GM12891 (cell line): ENCODE measurements at places on chromosomes 3 and 15.
A peak's percentile ranks its signal among the peaks of the same experiment; 100 is the strongest.

DNA sequence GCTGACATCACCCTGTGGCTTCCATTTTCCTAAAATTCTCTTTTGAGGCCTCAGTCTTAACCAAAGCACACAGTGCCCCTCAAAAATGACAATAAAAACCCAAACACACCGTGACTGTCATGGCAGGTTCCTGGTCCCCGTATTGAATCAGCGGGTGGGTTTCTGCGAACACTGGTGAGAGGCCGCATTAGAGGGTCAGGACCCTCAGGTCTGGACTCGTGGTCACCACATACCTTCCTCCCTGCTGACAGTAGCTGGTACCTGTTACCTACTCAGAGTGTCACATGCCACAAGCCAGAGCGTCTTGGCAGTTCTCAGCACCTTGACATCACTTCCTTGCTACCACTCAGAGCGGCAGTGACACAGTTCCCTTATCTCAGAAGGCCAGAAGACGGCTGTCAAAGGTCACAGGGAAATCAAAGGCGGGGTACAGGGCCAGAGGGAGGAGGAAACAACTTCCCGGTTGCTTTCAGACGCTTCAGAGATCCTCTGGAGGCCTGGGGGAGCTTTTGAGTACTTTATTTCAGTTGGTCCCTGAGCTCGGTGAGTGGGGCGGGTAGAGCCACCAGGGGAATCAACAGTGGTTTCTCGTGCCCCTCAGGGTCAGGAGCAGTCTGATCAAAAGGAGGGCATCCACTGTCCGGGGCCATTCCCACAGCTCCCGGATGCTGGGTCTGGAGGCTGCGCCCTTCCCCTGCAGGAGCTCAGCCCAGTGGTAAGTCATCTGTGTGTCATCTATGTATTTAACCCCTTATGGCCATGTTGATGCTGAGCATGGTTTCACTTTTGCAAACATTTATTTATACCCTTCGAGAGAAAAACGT, at the start of the genes CCR5AS and CCRL2:
CCR5AS (minus strand) TSS at position 279 of the 824 bp plus-strand sequence.
CCRL2 (plus strand) TSS at position 472 of the 824 bp plus-strand sequence. CDS start 821 bp downstream, outside the sequence.
- peak; percentile 49 for DNase-seq

GRCh38 chr3:123584284-123584987, 417 bp downstream of the HACD2 start:
- no peak for DNase-seq

DNA sequence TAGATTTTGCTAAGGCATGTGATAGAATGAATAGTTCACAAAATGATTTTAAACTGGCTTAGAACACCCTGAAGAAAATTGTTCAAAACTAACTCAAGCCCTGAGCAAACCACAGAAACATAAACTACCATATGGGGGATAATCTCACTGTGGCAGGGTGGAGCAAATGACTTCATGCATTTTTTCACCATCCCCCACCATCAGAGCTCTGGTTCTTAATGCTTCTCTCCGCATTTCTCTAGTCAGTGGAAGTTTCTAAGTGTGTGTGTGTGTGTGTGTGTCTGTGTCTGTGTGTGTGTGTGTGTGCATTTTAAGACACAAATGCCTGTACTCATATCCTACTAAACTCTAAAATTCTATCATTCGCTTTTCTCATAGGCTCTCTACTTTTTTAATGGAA, 107.1 kb upstream of the PHLDB2 start:
- no peak for DNase-seq

- DNase-seq: no peak
These were observed 234.6 kb downstream of the EBLN2 start for GRCh38 chr3:73295876-73296635.

GRCh38 chr3:123635217-123635616, 50.4 kb upstream of the HACD2 start:
- no peak for DNase-seq

DNA sequence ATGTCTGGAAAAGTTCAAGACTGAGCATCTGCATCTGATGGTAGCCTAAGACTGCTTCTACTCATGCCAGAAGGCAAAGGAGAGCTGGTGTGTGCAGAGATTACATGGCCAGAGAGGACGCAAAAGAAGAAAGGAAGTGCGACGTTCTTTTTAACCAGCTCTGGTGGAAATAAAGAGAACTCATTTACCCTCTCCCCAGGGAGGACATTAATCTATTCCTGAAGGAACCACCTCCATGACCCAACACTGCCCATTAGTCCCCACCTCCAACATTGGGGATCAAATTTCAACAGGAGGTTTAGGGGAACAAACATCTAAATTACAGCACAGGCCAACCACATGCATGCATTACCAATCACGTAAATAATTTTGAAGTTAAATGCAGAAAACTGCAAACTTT, 1.5 kb upstream of the NCK1 start:
- DNase-seq: no peak

GRCh38 chr15:31606931-31607497, 280.4 kb downstream of the KLF13 start:
- no peak for DNase-seq

GRCh38 chr15:41891226-41891625, 2.6 kb downstream of the SPTBN5 start:
- no peak for DNase-seq

GRCh38 chr3:49616491-49616941, 57.6 kb upstream of the APEH start:
- DNase-seq: no peak
